Activated naive CD4-positive, alpha-beta T cell treated with Interleukin-2 at 50 U/mL for 16 hours (primary cell): ENCODE measurements at places on chromosomes 6 and 20.

DNA sequence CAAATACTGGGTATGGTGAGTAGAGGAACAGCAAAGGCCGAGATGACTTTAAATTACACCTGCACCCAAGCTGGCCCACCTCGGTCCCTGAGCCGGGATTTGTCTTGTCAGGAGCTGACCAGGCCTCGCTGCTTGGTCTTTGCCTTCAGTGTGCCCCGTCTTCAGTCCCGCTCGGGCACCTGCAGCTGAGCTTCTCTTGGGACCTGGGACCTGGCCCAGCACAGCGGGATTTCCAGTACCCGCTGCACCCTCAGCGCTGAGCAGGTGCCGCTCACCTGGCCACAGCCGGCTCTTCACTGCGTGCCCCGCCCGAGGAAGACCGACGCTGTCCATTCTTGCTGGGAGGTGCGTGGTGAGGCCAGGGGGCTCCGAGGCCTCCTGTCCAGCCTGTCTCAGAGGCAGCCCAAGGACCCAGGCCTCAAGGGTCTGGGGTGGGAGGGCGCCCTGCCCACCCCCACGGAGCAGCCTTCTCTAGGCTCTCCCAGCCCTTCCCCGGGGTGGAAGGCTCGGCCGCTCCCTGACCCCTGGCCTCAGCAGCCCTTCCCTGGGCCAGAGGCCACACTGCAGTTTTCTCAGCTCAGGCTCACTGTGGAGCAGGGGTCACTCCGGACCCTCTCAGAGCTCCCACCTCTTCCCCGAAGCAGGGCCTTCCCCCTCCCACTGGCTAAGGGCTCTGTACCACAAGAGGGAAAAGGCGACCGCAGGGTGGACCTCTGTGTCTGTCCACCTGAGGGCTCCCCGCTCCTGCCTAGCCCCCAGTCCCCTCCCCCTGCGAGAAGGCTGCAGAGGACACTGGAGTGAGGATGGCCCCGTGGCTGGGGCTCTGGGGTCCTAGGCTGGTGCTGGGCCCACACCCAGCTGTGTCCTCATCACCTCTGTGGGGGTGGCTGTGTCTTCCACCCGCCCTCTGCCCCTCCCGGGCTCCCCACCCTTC is 119.3 kb downstream of the RNASET2 start:
- DNase-seq: no peak

- DNase-seq: no peak
Observed at GRCh38 chr20:60113024-60113724, 155.0 kb downstream of the CDH26 start.

DNA sequence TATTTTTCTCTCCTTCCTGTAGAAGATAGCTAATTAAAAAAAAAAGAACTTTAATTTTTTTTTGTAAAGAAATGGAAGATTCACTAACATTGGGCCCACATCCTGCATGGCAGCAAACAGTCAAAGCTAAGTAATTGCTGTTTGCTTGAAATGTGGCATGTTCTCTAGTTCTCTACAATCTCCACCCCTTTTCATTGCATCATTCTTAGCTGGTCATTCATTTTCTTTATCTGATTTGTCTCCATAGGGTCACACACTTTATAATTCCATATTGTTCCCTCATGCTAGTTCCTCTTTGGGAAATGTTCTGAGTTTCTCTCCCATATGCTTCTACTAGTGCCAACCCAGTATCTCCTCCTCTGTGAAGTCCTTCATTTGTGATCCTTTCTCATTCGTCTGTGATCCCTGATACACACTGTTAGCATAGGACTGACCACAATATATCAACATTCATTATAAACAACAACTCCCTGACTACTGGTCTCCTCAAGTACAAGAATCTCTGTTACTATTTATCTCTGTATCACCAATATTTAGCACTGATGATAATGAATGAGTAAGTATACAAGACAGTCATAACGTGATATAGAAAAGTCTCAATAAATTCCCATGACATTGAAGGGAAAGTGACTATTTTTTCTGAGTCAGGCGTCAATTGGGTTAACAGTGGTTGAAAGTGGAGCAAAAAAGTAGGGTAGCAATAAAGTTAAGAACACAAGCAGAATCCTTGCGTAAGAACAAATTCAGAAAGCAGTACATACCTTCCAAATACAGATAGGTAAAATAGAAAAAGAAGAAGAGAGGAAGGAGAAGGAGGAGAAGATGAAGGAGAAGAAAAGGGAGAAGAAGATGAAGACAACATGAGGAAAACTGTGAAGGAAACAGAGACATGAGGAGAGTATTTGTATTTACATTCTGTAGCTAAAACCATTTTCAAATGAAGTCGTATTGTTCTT is 33.2 kb upstream of the MYB start:
- DNase-seq: no peak

DNA sequence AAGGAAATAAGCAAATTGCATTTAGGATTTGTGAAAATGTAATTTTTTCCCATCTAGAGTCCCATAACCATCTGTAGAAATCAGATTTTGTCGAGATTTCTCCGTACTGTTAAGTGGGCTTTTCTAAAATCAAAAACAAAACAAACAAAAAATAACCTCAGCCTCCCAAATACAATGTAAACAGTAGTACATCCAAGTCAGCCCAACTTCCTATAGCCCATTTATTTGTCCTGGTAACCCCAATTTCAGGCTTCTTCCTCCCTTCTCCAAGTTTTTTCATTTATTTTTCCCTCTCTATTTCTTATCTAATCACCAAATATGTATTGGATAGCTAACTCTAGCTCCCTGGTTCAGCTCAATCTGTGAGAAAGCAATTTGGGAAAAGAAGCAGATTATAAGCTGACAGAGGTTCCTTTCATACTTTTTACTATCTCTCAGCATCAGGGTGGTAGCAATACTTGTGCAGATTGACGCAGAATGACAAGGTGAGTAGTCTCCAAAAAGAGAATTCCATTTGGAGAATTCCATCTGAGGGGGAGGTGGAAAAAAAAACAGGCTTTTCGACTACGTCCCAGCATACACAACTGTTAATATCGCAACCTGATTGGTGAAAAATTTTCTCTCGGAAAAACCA is 132.6 kb upstream of the BTN3A2 start:
- no peak for DNase-seq

DNA sequence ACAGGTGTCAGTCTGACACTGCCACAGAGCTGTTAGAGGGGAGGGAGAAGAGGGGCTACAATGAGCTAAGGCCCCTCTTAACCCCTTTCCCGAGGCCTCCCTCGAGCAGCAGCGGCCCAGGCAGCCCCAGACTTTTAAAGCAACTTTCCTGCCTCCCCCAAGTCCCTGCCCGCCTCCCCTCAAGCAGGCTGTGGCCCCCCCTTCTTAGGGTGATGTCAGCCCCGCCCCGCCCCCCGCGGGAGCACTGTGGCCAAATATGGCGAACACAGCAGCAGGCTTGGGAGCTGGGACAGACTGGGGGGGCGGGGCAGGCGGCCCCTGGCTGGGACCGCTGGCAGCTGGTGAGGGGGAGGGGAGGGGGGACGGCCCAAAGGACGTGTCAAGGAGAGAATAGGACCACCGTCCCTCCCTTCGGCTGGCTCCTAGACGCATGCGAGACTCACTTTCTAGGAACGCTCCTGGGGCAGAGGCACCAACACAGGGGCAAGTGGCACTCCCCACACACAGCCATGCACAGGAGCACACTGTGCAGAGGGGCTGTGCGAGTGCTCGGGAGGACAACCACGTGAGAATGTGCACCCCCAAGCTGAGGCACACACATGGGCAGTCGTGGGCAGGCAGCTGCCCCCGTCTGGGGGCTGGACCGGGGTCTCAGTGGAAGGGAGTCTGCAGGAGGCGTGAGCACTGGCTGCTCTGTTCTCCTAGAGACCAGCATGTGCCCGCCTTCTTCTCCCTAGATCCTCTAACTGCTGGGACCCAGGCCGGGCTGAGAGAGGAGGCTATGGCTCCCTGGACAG is 6.7 kb downstream of the TEAD3 start:
- DNase-seq: no peak

GRCh38 chr20:45038745-45039474 is 62.0 kb downstream of the KCNS1 start:
- no peak for DNase-seq

DNA sequence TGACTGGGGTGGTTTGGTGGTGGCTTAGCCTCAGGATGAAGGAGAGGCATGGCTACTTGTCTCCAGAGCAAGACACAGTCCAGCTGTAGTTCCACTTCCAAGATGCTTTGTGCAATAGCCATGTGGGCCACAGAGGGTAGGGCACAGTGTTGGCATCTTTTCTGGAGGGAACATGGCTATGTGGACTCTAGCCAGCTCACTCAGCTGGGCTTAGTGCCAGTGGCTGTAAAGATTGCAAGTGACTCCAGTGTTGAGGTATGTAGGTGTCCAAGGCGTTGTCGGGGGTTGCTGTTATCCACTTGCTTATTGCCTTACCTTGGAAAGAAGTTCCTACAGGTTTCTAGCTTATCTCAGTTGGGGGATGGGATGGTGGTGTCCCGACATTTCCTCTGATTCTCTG is 233.4 kb downstream of the CD109 start:
- DNase-seq: no peak

DNA sequence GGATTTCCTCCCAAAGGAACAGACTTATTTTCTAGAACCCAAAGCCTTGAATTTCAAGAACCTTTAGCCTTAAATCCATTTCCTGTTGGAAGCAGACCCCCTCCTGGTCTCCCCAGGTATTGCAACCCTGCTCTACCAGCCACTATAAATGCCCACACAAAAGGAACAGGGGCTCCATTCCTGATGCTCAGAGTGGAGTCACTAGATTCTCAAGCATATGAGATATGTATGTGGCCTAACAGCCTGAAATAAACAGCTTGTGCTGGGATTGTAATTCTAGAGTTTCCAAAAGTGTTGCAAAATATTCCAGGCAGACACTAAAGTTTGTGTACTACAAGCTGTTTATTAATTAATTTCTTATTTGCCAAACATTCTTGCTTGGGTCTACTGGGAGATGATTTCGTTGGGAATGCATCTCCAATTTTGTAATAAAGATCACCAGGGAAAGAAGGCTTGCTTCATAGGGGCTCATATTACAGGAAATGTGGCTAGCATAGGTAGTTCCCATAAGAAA is 44.8 kb downstream of the RIPOR3 start:
- DNase-seq: no peak

DNA sequence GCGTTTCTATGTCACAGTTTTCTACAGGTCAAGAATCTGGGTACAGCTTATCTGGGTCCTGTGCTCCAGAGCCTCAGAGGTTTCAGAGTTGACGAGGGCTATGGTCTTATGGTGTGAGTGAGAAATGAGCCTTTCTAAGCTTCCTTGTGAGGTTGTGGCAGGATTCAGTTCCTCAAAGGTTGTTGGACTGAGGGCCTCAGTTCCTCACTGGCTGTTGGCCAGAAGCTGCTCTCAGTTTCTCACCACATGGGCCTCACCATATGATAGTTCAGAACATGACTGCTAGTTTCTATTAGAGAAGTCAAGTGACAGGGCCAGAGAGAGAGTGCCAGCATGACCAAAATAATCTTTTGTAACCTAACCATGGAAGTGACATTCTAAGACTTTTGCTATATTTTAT is 96.1 kb downstream of the NUS1 start:
- DNase-seq: no peak

DNA sequence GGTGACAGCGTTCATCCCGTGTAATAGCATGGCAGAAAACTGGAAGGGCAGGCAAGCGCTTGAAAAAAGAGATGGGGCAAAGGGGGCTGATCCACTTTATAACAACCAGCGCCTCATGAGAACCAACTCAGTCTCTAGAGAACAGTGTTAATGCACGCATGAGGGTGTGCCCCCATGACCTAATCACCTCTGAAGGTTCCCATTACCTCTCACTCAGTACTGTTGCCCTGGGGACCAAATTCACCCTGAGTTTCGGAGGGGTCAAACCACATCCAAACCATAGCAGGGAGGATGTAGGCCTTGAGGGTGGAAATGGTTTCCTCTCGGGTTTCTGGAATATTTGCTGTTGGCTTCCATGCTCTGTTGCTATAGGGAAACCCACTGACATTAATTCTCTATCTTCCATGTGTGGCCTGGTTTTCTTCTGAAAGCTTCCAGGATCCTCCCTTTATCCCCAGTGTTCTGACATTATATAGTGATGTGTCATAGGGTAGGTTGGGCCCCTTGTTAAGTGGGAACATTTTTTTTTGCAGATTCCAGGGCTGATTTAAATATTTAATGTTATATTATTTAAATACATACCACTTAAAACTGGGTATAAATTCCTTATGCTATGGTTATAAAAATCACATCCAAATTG is 65.2 kb downstream of the PPP1R14C start:
- no peak for DNase-seq

- DNase-seq: no peak
Observed at GRCh38 chr20:60116128-60116909, 158.1 kb downstream of the CDH26 start.

DNA sequence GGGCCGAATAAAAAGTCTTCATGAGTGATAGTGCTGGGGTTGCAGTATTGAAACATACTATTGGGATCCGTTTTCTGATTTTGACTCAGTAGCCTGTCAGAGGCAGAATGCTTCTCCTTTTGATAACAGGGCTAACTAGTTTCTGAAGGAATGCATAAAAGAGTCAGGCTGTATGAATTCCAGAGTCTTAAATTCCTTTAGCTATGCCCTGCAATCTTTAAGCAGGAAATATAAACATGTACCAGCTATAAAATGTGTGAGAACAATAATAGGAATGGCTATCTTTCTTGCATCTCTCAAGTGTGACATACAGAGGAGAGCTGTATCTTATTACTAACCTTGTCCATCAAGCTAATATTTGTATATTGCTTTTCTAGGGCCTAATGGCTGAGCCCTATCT is 917.1 kb downstream of the KIF16B start:
- no peak for DNase-seq

DNA sequence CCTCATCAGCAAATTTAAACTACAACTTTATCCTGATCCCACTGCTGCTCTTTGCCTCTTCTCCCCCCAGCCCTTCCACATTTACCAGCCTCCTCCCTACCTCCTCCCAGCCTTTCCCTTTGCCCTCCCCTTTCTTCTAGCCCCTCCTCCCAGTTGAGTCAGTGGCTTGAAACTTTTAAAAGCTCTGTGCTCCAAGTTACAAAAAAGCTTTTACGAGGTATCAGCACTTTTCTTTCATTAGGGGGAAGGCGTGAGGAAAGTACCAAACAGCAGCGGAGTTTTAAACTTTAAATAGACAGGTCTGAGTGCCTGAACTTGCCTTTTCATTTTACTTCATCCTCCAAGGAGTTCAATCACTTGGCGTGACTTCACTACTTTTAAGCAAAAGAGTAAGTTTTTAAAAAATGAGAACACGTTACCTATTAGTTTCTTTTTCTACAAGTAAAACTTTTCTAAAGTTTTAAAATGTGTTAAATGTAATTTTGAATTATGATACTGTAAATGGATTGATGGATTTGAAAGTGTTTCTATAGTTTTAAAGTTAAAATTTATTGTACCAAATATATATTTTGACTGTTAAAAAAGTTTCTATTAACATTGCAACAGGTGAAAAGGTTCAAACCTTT is at the start of gene GJA1:
Gene GJA1 (plus strand): TSS at position 203 of the 626 bp plus-strand sequence. CDS start 11,202 bp downstream, outside the sequence.
- no peak for DNase-seq

- DNase-seq: no peak
Observed at GRCh38 chr20:4065391-4065844, 50.1 kb upstream of the RNF24 start.
